ENCODE measurements at places on chromosomes 4 and X. TPM values are rescaled to one million over a fixed set of nuclear protein-coding genes. Genes with fewer than 3 reads are reported as not detected.

DNA sequence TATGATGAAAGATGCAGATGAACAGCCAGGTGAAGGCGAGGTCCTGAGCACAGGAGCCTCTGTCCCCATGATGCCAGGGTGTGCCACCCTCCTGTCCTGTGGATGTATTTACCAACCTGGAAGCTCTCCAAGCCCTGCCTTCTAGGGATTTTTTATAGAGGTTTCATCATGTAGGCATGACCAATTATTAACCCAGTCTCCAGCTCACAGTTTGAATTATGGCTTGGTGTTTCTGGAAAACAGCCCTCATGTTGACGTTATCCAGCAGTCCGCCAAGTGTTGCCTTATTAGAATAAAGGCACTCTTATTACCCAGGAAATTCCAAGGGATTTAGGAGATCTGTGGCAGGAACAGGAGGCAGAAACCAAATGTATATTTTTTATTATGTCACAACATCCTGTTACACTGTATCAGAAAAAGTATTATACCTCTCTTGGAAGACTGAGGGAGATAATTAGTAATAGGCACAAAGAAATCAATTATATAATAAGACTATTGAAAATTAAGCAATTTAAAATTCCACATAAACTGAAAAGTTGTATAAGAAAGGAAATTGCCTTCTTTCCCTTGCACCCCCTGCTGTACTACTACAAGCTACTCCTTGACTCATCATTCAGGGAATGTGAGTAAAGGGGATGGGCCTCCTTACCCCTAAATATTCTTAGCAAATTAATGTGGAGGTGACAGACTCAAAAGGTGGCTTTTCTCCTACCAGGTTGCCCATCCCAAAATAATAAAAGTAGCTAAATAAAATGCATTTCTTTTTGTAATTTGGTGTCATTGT lies 129.6 kb downstream of the ZNF330 start:
- DNase-seq = no peak

- no peak for DNase-seq
These were observed 42.0 kb upstream of the MAPK10 start for GRCh38 chr4:86401826-86402225.

DNA sequence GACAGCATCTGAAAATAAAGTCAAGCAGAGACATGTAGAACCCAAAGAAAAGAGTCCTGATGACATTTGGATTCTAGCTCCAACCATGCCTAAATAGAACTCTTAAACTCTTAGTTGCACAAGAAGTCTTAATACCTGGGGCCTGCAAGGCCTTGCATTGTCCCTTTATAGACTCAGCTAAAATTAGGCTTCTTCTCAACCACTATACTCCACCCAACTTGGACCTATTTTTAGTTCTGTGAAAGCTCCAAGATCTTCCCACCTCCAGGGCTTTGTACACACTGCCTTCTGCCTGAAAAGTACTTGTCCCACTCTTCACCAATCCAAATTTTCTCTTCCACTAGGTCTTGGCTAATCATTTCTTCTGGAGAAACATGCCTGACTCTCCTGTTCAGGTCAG lies 36.5 kb downstream of the PLK4 start:
- DNase-seq = no peak

DNA sequence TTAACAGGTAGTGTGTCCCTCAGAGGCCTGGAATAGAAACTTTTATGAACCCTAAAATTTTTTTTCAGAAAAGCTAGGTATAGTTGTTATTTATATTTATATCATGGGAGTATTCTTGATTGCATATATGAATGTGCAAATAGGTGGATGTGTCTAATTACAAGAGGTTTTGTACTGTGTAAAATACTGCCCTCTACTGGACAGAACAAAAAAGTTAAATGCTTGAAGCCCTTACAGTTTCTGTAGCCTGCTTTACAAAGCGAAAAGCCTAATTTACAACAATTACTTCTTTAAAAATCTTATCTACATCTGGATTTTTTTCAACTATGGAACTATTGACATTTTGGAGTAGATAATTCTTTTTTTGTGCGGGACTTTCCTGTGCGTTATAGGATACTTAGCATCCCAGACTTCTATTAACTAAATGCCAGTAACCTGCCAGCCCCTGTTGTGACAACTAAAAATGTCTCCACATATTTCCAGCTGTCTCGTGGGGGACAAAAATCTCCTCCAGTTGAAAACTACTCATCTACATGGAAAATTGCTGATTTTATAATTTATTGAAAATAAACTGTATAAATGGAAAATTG lies 35.1 kb downstream of the ENPEP start:
- DNase-seq = peak; percentile 56

- no peak for DNase-seq
These were observed 509.6 kb upstream of the FAM241A start for GRCh38 chr4:111635646-111636045.

Gene PABPC1L2B
- not detected for polyA plus RNA-seq

- DNase-seq = no peak
These were observed 33.4 kb upstream of the MAGEC2 start for GRCh38 chrX:142238536-142238935.
